Right renal cortex interstitium (tissue), 3 donors: ENCODE measurements at places on chromosomes 13 and 19.
A peak's percentile ranks its signal among the peaks of the same experiment; 100 is the strongest.

DNA sequence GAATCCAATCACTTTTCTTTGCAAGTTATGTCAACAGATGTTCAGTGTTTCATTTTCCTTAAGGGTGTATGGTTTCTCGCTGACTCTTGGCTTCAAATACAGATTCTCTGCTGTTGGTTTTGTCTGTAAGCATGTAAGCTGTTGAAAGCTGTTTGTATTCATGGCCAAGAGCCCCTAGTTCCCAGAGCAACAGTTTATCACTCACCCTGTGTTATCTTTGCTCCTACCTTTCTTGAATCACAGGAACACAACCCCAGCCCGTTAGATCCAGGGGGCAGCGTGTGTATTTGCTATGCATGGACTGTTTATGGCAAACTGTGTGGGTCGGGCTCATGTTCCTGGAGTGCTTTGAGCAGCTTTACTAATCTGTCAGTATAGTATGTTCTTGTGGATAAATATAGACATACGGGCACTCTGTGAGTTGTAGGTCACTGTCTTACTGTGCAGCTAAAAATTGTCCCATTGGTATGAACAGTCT, 28.9 kb downstream of the FRY start:
- no peak for DNase-seq

GRCh38 chr19:30071871-30072270, 129.8 kb downstream of the URI1 start:
- DNase-seq = no peak

DNA sequence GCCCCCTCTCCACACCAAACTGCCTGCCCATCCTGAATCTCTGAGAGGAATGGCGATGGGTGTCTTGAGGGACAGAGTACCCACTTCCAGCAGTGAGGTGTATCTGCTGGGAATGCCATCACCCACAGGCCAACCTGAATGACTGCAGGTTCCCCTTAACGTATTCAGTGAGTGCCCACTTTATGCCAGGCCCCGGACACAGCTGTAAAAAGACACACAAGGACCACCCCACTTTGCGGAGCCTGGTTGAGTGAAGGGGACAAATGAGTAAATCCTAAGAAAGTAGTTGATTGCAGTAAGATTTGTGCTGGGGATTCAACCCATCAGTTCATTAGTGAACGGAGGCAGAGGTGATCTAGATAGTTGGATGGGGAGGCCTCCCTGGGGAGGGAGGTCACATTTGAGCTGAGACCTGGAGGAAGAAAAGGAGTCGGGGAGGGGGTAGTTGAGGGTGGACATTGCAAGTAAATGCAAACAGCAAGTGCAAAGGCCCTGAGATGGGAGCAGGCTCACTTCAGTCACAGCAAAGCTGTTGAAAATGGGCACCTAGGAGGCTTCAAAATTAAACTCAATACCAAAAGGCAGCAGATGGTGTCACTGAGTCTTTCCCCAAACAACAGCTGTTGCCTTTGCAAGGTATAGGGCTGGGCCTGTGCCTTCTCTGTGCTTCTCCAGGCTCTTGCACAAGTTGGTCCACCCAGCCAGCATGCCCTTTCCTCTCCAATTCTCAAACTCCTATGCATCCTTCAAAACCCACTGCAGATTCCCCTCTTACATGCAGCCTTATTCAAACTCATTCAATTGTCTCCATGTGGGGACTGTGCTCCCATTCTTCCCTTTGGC, 4.3 kb downstream of the GDF15 start:
- no peak for DNase-seq

DNA sequence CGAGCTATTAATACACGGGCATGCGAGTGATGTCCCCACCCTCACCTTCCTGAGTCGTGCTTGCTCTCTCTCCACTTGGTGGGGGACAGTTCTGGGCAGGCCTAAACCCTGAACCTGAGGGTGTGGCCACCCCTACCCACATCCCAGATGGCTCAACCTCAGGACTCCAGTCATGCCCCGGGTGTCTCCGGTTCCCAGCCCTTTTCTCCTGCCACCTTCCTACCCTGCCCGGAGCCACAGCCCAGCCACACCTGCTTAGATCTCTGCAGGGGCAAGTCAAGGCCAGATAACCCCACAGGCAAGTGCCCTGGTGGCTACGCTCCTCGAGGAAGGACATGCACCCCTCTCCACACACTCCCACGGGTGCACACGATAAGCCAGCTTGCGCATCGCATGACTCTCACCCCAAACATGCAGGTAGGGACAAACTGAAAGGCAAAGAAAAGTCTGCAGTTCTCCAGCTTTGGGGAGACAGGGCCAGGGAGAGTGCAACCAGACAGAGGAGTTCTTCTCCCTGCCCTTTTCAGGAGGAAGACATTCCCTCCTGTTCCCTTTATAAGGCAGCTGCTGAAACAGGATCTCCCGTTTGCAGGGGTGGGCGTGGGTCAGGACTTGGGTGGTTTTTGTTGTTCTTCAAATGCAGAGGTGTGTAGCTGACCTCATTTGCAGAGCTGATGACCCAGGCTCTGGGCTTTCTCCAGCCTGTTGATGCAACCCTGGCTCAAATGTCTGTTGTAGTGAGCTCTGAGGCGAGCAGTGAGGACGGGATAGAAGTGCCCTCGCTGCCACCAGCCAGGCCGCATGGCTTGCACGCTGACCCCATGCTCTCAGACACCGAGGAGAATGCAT, 88.6 kb downstream of the DPF1 start:
- peak; percentile 10 for DNase-seq

- DNase-seq = no peak
Measured at GRCh38 chr19:48644839-48645619, 958 bp downstream of the CA11 start.

- DNase-seq = no peak
Measured at GRCh38 chr13:39253774-39254173, 215.5 kb downstream of the NHLRC3 start.
